Endothelial cell of umbilical vein (primary cell): ENCODE measurements at places on chromosomes 4 and X.
A peak's percentile ranks its signal among the peaks of the same experiment; 100 is the strongest.

DNA sequence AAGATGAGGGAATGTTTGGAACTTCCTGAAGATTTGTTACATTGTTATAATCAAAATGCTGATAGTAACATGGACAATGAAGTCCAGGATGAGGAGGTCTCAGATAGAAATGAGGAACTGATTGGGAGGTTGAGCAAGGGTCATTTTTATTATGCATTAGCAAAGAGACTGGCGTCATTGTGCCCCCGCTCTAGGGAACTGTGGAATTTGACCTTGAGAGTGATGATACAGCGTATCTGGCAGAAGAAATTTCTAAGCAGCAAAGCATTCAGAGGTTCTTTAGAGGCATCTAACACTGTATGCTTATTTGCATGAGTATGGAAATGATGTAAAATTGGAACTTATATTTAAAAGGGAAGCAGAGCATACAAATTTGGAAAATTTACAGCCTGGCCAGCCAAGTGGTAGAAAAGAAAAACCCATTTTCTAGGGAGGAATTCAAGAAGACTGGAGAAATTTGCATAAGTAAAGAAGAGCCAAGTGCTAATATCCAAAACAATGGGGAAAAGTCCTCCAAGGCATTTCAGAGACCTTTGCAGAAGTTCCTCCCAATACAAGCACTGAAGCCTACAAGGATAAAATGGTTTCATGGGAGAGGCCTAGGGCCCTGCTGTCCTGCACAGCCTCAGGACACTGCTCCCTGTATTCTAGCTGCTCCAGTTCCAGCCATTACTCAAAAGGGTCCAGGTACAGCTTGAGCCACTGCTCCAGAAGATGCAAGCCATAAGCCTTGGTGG, 483.0 kb upstream of the NDST4 start:
- no peak for DNase-seq

GRCh38 chr4:120844528-120844921, 78.0 kb downstream of the PRDM5 start:
- no peak for DNase-seq

DNA sequence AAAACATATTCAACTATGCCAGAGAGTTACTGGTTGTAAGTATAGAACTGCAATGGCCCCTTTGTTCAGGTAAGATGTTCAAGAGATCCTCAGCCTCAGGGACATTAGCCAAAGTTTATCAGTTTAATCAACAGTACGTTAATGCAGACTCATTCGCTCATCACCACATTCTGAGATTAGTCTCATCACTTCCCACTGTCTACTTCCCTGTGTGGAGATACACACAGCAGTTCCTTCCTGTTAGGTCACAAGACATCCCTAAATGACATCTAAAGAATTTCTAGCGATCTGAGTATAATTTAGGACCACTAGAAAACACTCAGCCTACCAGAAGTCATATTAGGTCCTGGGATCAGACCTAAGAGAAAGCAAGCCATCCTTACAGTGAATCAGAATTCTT, 10.4 kb downstream of the SLC10A7 start:
- DNase-seq, result no peak

DNA sequence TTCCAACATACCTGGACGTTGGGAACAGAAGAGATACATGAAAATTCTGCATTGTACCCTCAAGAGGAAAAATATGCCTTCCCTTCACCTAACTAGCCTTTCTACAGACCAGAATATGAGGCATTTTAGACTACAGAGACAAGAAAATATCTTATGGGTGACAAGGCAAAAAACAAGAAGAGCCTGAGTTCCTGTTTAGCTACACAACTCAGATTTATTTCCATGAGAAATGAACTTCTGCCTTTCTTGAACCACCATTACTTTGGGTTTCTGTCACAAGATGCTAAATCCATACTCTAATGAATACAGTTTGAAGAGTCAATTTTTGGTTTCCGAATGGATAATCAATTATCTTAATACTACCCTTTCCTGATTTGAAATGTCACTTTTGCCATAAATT, 18.7 kb downstream of the RCHY1 start:
- DNase-seq, result no peak

- DNase-seq, result no peak
Observed at GRCh38 chrX:129534816-129535578, 5.1 kb upstream of the OCRL start.

- DNase-seq, result no peak
Observed at GRCh38 chrX:39516427-39516841, 581.3 kb downstream of the BCOR start.

DNA sequence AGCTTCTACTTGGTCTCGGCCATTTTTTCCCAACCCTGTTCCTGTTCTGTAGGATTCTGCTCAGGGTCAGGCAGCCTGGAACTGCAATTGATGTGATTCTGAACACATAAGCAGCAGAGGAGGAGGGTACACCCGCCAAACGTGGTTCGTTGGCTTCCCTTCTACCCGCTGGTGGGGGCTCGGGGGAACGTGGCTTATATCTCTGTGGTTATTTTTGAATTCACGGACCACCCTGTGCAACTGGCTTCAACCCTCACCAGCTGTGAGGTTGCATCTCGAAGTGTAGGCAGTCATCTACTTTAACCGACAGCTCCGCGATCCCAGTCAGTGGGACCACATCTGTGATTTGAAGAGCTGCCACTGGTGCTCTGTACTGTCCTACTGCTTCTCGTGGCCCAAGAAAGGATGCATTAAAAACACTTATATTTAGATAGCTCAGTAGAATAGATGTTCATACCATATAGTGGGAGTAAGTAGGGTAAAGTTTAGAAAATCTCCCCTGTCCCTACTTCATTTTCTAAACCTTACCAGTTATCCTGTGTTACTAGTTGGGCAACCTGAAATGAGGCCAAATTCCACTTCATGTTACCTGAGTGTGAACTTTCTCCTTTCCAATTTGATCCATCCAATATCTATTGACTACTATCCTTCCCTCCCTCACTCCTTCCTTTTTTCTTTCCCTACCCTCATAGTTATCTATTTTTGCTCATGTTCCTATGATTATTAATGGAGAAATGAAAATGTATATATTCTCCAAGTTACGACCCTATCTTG, 80.4 kb upstream of the BCOR start:
- DNase-seq, result no peak

DNA sequence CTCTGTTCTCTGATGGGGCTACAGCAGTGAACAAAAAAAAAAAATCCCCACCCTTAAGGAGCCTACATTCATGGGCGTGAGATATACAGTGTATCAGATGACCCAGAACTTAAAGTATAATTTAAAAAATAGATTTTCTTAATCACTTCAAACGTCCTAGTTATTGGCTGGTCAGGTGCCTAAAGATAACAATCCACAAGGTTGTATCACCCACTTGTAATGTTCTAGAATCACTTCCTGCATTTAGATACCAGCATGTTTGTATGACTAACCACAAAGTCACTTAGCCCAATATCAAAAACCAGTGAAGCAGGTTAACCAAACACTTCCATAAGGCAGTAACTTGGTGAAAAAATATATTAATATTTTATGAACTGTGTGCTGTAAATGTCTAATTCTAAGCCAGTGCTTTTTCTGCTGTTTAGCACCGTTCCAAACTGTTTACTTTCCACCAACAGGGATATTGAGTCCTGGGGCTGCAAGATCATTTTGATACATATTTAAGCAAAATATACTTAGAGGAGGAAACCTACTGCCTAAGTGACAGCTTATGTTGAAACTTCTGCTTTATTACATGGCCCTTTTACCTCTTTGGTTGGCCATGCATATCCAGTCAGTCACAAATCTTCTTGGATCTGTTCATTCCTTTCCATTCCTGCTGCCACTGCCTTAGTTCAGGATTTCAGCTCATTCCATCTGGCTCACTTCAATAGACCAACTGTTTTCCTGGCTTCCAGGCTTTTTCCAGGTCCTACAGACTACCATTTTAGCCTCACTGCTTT, 43.3 kb downstream of the CD40LG start:
- no peak for DNase-seq

- DNase-seq, result no peak
Observed at GRCh38 chr4:87557348-87557747, 28.2 kb upstream of the SPARCL1 start.

DNA sequence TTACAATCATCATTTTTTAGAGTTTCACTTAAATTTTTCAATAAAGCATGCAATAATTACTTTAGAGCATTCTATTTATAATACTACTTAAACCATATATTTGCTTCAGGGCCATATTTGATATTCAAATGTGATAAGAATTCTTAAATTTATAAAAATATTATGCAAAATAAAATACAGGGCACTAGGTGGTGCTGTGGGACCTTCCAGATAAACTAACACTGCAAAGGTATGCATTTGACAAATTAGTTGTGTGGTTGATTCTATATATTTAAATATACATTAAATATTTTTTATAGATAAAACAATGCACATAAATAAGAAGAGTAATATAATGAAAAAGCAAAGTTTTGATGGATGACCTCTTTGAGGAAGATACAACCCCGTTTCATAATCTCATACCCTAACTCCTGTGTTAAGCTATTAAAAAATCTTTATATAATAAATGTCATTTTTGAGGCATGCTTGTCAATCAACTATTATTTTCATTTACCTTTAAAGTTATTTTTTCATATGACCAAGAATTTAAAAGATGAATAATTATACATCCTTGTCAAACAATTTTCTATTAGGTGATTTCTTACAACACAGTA, 128.4 kb downstream of the REELD1 start:
- DNase-seq, result peak; percentile 70

DNA sequence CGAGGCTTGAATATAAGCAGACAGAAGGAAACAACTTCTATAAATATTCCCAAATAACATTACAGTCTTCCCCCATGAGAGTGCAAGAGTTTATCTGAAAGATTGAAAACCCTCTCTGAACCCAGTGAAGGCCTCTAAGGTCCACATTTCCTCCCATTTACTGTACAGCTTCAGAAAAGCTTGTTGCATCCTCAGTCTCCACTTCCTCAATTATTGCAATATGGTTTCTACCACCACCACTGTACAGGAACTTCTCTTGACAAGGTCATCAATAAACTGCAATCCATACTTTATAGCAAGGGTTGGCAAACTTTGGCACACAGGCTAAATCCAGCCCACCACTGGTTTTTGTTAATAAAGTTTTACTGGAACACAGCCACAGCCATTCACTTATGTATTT, 239.0 kb downstream of the THOC2 start:
- no peak for DNase-seq

GRCh38 chr4:118557298-118557851, 127.8 kb upstream of the METTL14 start:
- no peak for DNase-seq

GRCh38 chr4:185886832-185887524, 75.0 kb upstream of the SORBS2 start:
- no peak for DNase-seq

GRCh38 chr4:26900765-26901164, 40.1 kb downstream of the STIM2 start:
- peak; percentile 39 for DNase-seq

- DNase-seq, result no peak
Observed at GRCh38 chr4:41124916-41125548, 89.3 kb downstream of the APBB2 start.

GRCh38 chr4:151835467-151835866, 74.7 kb upstream of the GATB start:
- DNase-seq, result no peak

DNA sequence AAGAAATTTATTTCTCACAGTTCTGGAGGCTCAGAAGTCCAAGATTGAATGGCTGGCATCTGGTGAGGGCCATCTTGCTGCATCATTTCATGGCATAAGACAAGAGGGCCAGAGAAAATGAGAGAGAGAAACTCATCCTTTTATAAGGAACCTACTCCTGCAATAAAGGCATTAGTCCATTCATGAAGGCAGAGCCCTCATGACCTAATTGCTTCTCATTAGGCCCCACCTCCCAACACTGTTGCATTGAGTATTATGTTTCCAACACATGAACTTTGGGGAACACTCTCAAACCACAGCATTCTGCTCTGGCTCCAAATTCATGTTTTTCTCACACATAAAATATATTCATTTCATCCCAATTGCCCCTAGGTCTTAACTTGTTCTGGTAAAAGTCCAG, 14.2 kb downstream of the RNF175 start:
- no peak for DNase-seq

DNA sequence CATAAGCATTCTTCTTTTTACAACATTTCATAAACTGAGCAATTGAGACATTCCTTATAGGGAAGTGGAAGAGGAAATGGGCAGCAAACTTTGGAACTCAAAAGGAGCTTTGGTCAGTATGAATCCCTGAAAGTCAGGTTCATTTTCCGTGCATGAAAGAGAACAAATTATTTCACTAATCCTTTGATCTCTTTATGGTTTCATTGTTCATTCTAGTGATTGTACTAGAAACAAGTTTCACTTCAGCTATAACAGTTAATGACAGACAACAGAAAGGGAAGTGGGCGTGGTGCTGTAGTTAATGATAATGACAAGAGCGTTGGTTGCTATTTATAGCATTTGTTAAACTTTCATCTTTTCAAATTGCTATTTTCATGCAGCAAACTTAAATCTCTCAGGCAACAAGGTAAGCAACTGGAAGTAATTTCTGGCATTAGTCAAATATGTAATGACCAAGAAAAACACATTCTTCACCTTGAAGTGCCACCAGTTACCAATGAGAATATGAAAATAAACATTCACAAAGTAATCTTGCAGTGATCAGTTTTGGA, 98.4 kb downstream of the AREG start:
- no peak for DNase-seq

DNA sequence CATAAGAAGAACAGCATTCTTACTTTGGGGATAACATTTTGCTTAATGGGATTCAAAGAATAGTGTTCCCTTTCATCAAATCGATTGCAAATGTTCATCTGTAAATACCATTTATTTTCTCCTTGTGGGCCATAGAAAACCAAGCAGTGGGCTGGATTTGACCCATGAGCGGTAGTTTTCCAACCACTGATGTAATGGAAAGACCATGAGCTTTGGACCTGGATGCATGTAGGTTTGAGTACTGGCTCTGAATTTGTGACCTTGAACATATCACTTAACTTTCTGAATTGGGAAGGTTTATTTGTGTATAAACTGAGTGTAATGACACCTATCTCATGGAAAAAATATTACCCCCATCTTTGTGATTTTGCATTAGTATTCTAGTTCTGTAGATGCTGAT, 54.3 kb downstream of the REPS2 start:
- no peak for DNase-seq

DNA sequence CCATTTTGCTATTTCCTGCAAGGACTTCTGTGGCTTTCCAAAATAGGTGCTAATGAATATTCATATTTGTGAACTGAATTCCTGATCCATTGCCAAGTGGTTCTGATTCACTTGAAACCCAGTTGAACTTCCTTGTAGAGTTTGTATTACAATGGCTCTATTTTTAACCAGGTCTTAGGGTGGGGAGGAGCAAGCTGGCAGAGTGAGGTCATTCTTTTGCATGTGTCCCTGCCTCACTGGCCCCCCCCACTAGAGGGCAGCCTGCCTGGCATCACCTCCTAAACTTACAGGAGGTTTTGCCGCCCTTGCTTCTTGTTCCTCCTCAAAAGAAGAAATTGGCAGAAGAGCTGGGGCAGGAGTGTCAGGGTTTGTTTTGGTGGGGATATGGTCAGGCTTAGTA, 10.5 kb downstream of the PTTG2 start:
- DNase-seq, result peak; percentile 49

- DNase-seq, result no peak
Observed at GRCh38 chrX:37078434-37078703, 70.2 kb downstream of the FAM47C start.

GRCh38 chrX:151699746-151700145, 4.5 kb downstream of the PRRG3 start:
- no peak for DNase-seq

- no peak for DNase-seq
Observed at GRCh38 chr4:56874923-56875322, 32.8 kb upstream of the REST start.
